ENCODE measurements at places on chromosomes 1 and 21. TPM values are rescaled to one million over a fixed set of nuclear protein-coding genes. Genes with fewer than 3 reads are reported as not detected.

DNA sequence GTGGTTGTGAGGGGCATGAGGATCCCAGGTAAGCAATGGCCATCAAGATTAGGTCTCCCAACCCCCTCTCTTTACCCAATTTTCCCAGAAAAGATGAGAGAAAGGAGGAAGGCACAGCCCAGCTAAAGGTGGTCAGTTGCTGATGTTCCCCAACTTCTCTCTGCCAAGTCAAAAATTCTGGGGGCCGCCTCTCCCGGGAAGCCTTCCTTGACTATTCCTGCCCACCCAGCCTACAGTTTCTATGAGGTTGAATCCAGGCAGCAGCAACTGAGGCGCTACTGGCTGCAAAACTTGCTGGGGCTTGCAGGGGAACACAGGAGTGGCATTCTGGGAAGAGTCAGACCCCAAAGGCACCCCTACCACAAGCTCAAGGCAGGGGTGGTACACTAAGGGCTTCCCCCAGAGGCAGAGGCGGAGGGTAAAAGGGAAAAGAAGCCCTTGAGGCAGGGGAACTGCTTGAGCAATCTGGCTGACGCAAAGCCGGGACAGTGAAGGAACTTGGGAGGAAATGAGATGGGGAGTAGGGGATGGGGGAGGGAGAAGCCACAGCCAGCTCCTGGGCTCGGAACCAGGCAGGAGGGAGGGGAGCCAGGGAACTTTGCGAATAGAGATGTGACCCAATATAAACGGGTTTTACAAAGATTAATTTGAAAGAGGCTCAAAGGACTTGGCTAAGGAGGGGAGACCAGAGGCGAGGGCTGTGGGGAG is 31.2 kb downstream of the SDC3 start:
- no peak for DNase-seq

- DNase-seq: no peak
Measured at GRCh38 chr1:117817629-117818028, 111.8 kb downstream of the GDAP2 start.

GRCh38 chr1:225724251-225724650 is 53.4 kb upstream of the SRP9 start:
- no peak for DNase-seq

The TRNP1 gene
- 23.9 TPM for total RNA-seq

The ILDR2 gene
- total RNA-seq: 0.48 TPM

- no peak for DNase-seq
Measured at GRCh38 chr1:101713760-101714159, 283.0 kb downstream of the OLFM3 start.

DNA sequence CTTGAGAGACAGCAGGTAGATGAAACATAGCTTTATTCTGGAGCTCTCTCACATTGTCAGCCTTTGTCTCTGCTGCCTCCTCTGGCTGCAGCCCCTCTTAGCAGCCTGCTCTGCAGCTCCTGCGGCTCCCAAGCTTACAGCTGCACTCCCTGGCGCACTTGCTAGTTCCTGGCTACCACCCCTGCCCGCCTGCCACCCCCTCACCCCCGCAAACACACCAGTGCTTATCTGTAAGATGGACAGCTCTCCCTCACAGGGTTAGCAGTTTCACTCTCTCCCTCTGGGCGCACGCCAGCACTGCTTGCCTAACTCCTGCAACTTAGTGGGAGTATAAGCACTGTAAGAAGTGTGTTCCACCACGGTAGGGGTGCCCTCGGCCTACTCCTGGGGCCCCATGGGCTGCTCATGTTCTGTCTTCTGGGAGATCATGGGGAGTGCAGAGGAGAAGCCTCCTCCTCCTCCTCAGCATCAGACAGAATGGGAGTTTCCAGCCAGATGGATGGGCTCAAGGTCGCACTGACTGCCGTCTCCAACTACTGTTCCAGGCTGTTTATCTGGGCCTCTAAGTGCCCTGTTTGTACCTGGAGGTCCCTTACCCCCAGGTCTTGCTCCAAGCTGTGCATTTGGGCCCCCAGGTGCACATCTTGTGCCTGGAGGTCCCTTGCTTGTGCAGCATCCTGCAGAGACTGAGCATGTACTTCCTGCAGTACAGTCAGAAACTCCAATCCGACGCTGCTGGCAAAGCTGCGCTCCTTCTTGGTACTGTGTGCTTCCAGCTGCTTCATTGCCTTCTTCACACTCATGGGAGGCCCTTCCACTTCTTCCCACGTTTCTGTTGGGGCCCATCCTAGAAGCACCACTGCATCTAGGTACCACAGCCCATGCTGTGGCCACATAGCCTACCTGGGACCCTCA is 1388.1 kb downstream of the AMY1C start:
- peak; percentile 14 for DNase-seq

The CD164L2 gene
- total RNA-seq: not detected

DNA sequence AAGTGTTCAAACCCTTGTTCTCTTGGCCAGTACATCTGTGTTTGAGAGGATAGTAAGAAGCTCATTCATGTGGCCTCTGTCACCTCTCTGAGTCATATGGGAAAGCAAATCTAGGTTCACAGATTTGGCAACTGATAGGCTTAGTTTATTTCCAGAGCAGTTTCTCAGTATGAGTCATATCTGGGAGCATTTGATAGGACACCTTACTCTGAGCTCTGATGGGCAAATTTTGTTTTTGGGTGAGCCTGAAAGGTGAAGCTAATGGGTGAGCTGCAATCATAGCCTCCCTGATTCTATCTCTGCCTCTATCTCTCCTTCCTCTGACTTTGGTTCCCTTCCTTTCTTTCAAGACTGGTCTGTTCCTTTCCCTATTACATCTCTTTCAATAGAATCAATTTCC is 134.4 kb downstream of the S1PR1 start:
- DNase-seq: peak; percentile 86

- no peak for DNase-seq
Measured at GRCh38 chr1:111370871-111371270, 56.7 kb downstream of the OVGP1 start.

The OR2T35 gene
- not detected for total RNA-seq

Measured in A172 (cell line).